CD14-positive monocyte (primary cell): ENCODE measurements at places on chromosomes 16 and 17.
A peak's percentile ranks its signal among the peaks of the same experiment; 100 is the strongest.

DNA sequence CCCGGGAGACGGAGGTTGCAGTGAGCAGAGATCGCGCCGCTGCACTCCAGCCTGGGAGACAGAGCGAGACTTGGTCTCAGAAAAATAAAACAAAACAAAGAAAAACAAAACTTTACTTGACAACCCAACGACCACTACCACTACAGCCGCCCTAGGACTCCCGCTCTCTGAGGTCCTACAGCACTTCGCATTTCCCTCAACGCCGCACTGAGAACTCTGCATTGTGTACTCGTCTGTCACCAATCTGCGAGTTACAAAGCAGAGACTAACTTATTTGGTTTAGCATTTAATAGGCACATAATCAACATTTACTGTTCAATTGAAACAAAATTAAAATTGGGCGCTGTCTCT is 479 bp upstream of the ZNF207 start:
- DNase-seq, result no peak

- no peak for DNase-seq
These were observed 987 bp upstream of the SLC4A1 start for GRCh38 chr17:44268709-44269534.

GRCh38 chr17:15944759-15945526 is at the start of gene ADORA2B:
Gene ADORA2B (plus strand): TSS chr17:15945130. CDS start chr17:15945249, 119 bp downstream.
- DNase-seq, result peak; percentile 69

DNA sequence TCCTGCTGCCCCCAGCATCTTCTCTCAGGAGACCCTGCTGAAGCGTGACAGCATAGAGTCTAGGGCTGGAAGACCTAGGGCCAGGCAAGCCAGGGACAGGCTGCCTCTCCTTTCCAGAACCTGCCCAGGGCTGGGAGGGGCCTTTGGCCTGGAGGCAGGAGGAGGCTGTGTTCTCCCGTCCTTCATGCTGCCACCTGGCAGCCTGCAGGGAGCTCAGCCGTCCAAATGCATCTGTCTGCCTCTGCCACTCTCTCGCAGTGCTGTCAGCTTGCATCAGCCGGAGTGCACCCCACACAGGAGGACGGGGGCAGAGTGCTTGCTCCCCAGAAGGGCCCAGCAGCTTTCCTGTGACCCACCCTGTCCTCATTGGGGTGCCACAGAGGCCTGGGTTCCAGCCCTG is 31.3 kb downstream of the ARHGAP23 start:
- DNase-seq, result no peak

DNA sequence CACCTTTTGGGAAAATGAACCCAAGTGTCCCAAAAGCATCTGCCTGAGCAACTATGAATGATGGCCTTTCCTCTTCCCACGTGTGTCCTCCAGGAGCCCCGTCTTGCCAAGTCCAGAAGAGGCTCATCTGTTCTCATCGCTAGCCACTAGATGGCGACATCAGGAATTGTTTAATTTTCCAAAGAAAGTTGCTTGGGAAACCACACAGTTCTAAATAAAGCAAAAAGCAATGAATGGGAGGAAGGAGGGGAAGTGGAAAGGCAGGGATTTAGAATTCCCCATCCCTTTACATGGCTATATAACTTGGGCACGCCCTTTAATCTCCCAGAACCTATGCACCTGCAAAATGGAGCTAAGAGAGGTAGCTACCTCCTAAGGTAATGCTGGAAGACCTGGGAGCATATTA is 9.0 kb upstream of the CDH5 start:
- no peak for DNase-seq

GRCh38 chr16:84740596-84741116 is 40.9 kb downstream of the USP10 start:
- no peak for DNase-seq

- DNase-seq, result no peak
These were observed 30.4 kb upstream of the FOXK2 start for GRCh38 chr17:82489117-82489516.

DNA sequence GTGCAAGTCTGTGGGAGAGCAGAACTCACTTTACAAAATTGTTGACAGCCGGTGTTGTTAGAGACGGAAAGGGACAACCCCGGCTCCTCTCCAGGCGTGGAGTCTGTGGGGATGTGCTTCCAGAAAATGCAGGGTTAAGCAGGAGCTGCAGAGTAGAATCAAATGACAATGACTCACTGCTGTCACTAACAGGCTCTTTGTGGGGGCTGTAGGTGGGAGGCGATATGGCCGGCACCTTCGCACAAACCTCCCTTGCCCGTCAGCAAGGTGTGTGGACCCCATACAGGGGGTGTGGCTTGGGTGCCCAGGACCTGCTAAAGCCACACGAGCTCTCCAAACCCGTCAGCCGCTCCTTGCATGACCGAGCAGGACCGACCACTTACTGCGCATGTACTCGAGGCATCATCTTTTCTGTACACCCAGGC is 5.8 kb downstream of the PDK2 start:
- DNase-seq, result no peak

DNA sequence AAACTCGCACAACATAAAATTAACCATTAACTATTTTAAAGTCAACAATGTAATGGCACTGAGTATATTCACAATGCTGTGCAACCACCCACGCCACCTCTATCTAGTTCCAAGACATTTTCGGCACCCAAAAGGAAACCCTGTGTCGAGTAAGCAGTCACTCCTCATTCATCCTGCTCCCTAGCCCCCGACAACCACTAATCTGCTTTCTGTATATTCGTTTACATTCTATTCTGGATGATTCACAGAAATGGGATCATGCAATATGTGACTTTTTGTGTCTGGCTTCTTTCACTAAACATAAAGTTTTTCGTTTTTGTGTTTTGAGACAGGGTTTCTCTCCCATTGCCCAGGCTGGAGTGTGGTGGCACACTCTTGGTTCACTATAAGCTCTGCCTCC is 42.2 kb upstream of the HAPSTR1 start:
- no peak for DNase-seq

- no peak for DNase-seq
These were observed 35.2 kb downstream of the ADCY9 start for GRCh38 chr16:4081047-4081446.

DNA sequence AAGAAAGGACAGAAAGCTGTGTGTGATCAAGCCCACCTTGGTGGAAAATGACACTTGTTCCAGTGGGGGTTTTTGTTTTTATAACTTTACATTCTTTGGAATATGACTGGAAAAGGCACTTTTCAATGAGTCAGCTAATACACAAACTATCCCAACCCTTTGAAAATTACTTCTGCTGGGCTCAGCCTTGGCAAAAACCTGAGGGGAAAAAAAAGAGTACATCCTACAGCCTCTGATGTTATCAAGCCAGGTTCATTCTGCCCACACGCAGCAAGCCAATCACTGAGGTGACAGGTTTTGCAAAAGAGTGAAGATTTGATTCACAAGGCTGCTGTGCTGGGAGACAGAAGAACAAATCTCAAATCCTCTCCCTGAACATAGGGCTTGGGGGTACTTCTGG is 484.5 kb upstream of the ERCC4 start:
- DNase-seq, result no peak

- peak; percentile 54 for DNase-seq
These were observed 4.4 kb upstream of the CD300H start for GRCh38 chr17:74571621-74572270.

- no peak for DNase-seq
These were observed 165.1 kb upstream of the CDC42EP4 start for GRCh38 chr17:73476890-73477350.

DNA sequence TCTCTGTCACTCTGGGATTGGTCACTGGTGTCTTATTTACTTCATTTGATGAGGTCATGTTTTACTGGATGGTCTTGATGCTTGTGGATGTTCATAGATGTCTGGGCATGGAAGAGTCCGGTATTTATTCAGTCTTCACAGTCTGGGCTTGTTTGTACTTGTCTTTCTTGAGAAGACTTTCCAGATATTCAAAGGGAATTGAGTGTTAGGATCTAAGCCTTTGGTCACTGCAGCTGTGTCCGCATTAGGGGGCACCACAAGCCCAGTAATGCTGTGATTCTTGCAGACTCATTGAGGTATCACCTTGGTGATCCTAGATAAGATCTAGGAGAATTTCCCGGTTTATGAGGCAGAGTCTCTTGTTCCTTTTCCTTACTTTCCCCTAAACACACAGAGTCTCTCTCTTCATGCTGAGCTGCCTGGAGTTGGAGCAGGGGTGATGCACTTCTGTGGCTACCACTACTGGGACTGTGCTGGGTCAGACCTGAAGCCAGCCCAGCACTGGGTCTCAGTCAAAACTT is 214.7 kb downstream of the SPECC1 start:
- no peak for DNase-seq

DNA sequence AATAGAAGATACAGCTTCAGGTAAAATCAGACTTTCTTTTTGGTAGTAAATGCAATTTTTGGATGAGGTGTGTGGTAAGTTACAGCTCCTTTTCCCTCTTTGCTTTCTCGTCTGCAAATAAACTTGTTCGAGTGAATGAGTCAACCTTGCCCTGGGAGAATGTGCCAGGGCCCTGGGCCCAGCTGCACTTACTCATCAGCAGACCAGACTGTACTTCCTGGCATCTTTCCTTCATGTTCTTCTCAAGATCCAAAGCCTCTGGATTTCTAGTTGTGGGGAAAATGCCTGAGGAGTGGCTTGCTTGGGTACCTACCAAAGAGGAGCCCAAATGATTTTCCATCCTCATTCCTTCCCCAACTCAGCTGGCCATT is 5.4 kb upstream of the G6PC1 start:
- DNase-seq, result peak; percentile 53

DNA sequence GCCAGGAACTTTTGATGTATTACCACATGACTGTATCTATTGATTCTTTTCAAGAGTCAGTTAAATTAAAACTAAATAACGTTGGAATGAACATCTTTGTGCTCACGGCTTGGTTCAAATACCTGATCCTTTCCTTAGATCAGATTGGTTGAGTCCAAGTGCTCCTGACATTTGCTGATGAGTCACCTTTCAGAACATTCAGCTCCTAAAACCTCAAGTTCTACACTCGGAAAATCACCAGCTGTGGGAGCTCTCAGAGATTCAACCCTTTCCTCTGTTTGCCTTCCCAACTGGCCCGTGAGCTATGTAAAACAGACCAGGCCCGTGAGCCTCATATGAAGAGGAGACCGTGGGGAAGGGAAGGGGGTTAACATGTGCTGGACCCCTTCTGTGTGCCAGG is 68.1 kb downstream of the RTN4RL1 start:
- DNase-seq, result no peak

- DNase-seq, result no peak
These were observed 89.3 kb downstream of the GAS7 start for GRCh38 chr17:10109146-10109545.

DNA sequence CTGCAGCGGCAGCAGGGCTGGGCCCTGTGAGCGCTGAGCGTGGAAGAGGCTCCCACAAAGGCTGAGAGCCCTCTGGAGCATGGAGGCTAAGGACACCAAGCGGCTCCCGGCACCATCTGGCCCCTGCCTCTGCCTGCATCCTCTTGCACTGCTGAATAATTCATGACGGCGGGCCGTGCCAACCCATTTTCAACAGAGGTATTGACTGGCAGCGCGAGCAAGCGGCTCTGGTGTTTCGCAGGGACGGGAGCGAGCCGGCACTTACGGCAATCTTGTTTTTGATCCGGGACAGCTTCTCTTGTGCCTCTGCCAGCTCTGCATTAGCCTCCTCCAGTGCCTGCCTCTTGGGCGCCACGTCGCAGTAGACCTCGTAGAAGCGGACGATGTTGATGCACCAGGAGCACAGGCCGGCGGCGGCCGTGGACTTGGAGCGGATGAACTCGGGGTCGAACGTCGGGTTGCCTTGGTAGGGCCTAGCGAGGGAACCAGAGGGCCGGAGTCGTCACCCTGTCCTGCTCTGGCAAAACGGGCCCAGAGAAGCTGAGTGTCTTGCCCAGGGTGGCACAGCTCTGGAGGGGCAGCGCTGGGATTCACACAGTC is 80.4 kb downstream of the PGS1 start:
- no peak for DNase-seq

DNA sequence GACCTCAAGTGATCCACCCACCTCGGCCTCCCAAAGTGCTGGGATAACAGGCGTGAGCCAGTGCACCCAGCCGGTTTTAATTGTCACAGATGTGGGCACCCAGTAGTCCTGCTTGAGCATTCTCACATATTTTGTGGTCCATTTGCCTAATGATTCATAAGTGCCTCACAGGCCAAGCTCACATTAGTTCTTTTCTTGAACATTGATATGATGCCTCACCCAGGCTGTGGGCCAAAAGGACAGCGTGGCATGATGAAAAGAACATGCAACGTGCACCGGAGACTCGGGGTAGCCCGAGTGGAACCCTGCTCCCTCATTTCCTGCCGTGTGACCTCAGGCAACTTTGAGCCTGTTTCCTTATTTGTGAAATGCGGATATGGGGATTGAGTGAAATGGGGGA is 181.9 kb downstream of the SNX29 start:
- no peak for DNase-seq

DNA sequence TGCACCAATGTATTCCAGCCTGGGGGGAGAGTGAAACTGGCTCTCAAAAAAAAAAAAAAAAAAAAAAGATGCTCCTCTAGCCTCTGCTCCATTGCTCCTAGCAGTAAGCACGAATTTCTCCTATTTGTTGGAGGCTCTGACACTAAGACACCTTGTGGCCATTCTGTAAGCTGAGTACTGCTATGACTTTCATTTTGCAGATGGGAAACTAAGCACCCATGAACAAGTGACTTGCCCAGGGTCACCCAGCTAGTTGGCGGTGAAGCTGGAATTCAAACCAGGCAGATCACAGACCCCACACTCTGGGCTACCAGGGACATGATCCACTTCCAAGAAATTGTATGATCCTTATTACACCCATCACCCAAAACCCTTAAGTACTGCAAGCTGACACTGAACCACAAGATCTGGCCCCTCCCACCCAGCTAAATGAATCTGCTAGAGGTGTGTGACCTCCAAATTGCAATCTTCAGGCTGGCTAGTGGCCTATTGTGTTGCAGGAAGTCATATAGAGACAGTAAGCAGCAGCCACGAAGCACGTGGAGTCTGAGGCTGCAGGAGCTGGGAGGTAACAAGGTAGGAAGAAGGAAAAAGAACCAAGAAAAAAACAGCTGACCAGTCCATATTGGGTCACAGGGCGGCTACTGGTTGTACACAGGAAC is 209.4 kb downstream of the XYLT1 start:
- DNase-seq, result no peak

- DNase-seq, result no peak
These were observed 1.8 kb upstream of the NPRL3 start for GRCh38 chr16:140175-140857.

GRCh38 chr17:48352630-48353029 is 77.4 kb downstream of the SKAP1 start:
- DNase-seq, result no peak

GRCh38 chr17:7208027-7208571 is 11.5 kb downstream of the DLG4 start:
- no peak for DNase-seq

- peak; percentile 12 for DNase-seq
These were observed 2.4 kb downstream of the VEZF1 start for GRCh38 chr17:57985675-57985974.
